ENCODE measurements at places on chromosomes 7 and 10.

- no peak for DNase-seq
- no peak overlapping the region for H3K27ac ChIP-seq
- H3K4me3 ChIP-seq: no peak overlapping the region
- H3K36me3 ChIP-seq: no peaks in the 10 kb centered on the region
- no peaks in the 10 kb centered on the region for H3K27me3 ChIP-seq
These were observed 57.7 kb downstream of the PTPRE start for GRCh38 chr10:127964621-127965020.

- no peak overlapping the region for H3K4me3 ChIP-seq
- H3K27me3 ChIP-seq: no peaks in the 10 kb centered on the region
- H3K36me3 ChIP-seq: no peaks in the 10 kb centered on the region
- H3K4me1 ChIP-seq: peaks cover 4% of the 10 kb centered on the region
These were observed 212.3 kb downstream of the COBL start for GRCh38 chr7:51104278-51104677.

DNA sequence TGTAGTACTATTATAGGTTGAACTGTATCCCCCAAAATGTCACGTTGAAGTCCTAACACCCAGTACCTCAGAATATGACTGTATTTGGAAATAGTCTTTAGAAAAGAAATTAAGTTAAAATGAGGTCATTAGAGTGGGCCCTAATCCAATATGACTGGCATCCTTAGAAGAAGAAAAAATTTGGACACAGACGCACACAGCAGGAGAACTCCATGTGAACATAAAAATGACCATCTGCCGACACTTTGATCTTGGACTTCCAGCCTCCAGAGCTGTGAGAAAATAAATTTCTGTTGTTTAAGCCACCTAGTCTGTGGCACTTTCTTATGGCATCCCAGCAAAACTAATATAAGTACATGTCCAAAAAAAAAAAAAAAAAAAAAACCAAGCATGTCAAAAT, 225.8 kb downstream of the PARD3 start:
- no peak overlapping the region for H3K4me3 ChIP-seq
- no peaks in the 10 kb centered on the region for H3K27me3 ChIP-seq
- no peak overlapping the region for H3K27ac ChIP-seq
- no peak for DNase-seq

DNA sequence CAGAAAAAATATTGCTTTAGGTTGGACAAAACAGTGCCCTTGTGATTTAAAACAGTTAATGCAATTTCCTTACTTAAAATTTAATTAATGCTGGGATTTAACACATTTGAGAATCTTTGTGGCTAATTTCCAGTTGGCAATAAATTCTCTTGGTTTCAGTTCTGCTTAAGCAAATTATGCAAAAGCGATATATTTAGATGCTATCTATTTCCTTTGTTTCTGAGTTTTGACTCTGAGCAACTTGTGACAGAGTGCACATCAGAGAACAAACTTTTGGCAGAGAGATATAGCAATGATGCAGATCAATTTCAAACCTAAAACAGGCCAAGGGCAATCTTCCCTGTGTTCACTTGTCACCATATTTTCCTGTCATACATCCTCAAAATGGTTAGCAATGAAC, 933.6 kb upstream of the ZWINT start:
- no peak for DNase-seq
- H3K4me1 ChIP-seq: no peaks in the 10 kb centered on the region
- no peaks in the 10 kb centered on the region for H3K36me3 ChIP-seq
- no peaks in the 10 kb centered on the region for H3K27me3 ChIP-seq
- no peak overlapping the region for H3K4me3 ChIP-seq

DNA sequence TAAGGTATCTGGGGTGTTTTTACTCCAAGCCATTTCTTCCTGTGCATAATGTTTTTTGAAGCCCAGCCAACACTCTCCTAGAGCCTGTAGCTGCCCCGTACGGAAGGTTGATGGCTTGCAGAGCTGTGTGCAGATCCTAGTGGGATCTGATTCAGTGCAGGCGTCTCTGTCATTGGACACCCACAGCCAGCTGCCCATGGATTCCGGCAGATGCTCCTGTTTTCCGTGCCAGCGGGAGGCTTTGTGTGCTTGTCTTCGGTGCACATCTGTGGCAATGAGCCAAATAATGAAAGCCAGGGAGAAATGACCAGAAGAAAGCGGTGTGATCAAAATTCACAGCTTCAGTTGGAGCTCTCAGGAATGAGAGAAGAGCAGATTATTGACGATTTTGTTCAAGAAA, 426.4 kb downstream of the TYW1 start:
- no peak overlapping the region for H3K4me3 ChIP-seq
- no peak for DNase-seq
- no peak overlapping the region for H3K27ac ChIP-seq
- no peaks in the 10 kb centered on the region for H3K4me1 ChIP-seq

GRCh38 chr10:1160561-1161314, 104.6 kb downstream of the WDR37 start:
- no peak for DNase-seq
- no peak overlapping the region for H3K4me3 ChIP-seq
- H3K27me3 ChIP-seq: no peaks in the 10 kb centered on the region
- H3K27ac ChIP-seq: no peak overlapping the region

DNA sequence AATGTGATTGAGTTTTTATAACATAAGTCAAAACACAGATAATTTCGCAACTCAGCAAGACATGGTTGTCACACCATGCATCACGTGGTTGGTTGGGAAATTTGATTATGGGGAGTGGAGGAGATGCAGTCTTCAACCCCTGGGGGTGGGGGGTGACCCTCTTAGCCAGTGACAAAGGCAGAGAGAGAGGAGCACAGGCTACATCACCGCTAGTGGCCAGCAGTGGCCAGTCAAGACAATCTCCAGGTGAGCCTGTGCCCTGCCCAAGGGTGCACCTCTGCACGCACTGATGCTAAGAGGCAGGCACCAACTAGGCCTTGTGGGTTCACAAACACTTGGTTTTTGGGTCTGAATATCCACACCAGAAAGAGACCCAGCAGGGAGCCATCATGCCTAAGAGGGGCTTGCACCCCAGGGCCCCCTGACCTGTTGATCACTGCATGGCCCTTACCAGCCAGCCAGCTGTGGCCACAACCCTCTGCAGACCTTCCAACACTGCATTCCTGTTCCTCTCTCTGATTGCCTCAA, 244.4 kb downstream of the FANK1 start:
- H3K27ac ChIP-seq: no peak overlapping the region
- no peaks in the 10 kb centered on the region for H3K36me3 ChIP-seq
- no peaks in the 10 kb centered on the region for H3K27me3 ChIP-seq

GRCh38 chr10:103836861-103837260, 18.5 kb downstream of the SH3PXD2A start:
- no peaks in the 10 kb centered on the region for H3K27me3 ChIP-seq
- DNase-seq: no peak
- peaks cover 32% of the 10 kb centered on the region for H3K4me1 ChIP-seq

- no peak overlapping the region for H3K4me3 ChIP-seq
- H3K36me3 ChIP-seq: no peaks in the 10 kb centered on the region
- no peaks in the 10 kb centered on the region for H3K4me1 ChIP-seq
- no peaks in the 10 kb centered on the region for H3K27me3 ChIP-seq
- no peak overlapping the region for H3K27ac ChIP-seq
- DNase-seq: no peak
These were observed 117.4 kb downstream of the VIPR2 start for GRCh38 chr7:159027056-159027788.

GRCh38 chr10:132981746-132982145, 39.4 kb upstream of the CFAP46 start:
- H3K36me3 ChIP-seq: no peaks in the 10 kb centered on the region
- no peak overlapping the region for H3K4me3 ChIP-seq
- no peaks in the 10 kb centered on the region for H3K27me3 ChIP-seq
- H3K4me1 ChIP-seq: no peaks in the 10 kb centered on the region
- no peak overlapping the region for H3K27ac ChIP-seq
- DNase-seq: no peak

GRCh38 chr7:15839416-15840100, 153.1 kb upstream of the MEOX2 start:
- H3K36me3 ChIP-seq: no peaks in the 10 kb centered on the region
- H3K4me1 ChIP-seq: no peaks in the 10 kb centered on the region
- H3K4me3 ChIP-seq: peak overlapping the region; percentile 11
- no peaks in the 10 kb centered on the region for H3K27me3 ChIP-seq
- DNase-seq: peak; percentile 38
- no peak overlapping the region for H3K27ac ChIP-seq

DNA sequence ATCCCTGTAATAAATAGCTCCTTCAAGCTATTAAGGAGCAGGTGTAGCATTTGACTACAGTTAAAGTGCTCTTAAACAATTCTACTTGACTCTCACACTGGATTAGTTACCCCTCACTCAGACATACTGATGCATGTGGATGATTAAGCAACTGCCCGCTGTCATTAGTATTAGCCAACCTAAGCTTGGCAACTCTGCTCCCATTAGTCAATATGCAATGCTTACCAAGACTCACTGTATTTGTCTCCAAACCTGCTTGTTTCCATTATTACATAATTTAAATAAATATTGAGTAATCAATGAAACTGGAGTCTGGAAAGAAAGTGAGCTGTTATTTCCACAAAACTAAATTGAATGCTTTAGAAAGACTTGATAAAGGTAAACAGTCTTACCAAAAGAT, 144.0 kb upstream of the ASAH2 start:
- H3K4me3 ChIP-seq: no peak overlapping the region
- no peak overlapping the region for H3K27ac ChIP-seq
- no peaks in the 10 kb centered on the region for H3K27me3 ChIP-seq
- DNase-seq: no peak
- no peaks in the 10 kb centered on the region for H3K36me3 ChIP-seq
- peaks cover 3% of the 10 kb centered on the region for H3K4me1 ChIP-seq
